ENCODE measurements at places on chromosomes 3 and 15.

DNA sequence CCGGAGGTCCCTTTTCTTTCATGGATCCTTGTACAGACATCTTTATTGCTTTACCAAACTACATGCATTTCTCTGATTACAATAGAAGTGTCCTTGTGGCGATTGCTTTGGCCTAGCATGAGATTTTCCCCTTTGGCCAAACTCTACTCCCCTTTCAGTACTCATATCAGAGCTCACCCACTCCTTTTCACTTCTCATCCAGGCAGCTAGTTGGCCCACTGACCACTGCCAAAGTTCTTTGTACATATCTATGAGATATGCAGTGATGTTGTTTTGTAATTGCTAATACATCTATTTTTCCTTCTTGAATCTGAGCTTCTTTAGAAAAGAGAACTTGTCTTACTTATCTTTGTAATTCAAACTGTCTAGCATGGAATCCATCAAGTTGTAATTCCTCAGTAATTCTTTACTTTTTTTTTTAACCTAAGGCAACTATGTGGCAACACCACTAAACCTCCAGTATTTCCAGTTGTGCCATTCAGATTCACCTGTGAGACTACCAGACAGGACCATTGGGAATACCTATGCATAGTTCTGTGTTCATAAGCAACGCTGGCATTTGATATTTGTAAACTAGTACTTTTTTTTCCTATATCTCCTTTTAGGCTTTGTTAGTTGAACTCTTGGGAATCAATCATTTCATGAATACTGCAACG, 39.2 kb downstream of the AADACL2 start:
- DNase-seq, result no peak

GRCh38 chr3:58203541-58203940, 7.2 kb downstream of the DNASE1L3 start:
- no peak for DNase-seq

DNA sequence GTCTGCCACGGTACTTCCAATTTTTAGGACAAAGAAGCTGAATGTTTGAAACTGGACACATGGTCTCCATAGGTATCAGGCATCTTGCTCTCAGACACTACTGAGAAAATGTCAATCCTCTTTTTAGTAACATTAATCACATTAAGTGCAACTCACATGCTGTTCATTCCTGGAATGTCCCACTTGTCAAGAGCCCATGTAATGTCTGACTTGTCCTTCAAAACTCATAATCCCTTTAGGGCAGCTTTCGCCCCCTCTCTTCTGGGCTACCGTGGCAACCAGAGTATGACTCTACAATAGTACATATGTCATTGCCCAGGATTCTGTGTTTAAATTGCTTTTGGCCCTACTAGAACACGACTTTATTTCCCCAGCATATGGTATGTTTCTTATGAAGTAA, 12.3 kb downstream of the NUDT16 start:
- DNase-seq, result peak; percentile 31

- DNase-seq, result no peak
These were observed 90.2 kb downstream of the CHSY1 start for GRCh38 chr15:101161656-101162055.

GRCh38 chr3:112560721-112561483, 860 bp downstream of the ATG3 start:
- DNase-seq, result peak; percentile 93

DNA sequence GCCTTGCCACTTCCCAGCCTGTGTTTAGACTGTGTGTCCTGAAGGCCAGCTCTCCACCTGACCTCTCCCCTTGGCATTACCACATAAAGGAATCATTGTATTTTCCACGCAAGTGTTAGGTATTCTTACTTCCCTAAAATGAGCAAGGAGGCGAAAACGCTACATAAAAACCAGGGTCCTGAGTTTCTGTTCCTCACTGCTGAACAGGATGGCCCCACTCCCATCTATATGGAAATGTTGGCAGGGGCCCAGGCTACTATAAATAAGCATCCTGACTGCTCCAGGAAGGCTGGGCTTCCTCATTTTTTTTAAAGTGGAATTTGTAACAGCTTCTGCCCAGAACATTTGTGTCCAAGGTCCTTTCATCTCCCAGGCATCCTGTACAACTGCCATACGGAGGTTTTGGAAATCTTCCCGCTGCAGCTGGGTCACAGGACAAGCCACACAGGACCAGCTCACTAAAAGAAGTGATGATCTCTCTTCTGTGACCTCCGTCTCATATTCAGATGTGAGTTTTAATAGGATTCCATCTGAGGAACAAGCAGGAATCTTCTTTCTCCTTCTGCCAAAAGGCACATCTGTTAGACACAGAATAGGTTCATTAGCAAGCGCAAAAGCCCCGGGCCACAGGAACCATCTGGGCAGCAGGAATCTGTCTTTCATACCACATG, 56.4 kb upstream of the LIMD1 start:
- no peak for DNase-seq

GRCh38 chr3:141788149-141788548, 24.9 kb downstream of the GRK7 start:
- no peak for DNase-seq

DNA sequence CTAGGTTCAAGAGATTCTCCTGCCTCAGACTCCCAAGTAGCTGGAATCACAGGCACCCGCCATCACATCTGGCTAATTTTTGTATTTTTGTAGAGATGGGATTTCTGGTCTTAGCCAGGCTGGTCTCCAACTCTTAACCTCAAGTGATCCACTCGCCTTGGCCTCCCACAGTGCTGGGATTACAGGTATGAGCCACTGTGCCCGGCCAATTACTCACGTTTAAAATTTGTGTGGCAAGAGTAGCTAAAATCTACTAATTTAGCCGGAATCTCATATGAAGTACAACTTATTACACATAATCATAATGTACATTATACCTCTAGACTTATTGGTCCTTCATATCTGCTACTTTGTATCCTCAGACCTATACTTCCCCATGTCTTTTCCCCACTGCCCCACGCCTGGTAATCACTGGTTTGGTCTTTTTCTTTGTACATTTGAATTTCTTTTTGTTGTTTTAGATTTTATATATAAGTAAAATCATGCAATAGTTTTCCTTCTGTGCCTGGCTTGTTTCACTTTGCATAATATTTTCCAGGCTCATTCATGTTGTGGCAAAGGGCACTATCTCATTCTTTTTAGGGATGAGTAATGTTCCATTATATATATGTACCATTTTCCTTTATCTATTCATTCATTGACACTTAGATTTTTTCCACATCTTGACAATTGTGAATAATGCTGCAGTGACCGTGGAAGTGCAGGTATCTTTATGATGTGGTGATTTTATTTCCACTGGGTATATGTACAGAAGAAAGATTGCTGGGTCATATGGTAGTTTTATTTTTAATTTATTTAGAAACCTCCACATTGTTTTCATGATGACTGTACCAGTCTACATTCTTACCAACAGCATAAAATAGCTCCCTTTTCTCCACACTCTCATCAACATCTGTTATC, 605.0 kb upstream of the CBLB start:
- no peak for DNase-seq

DNA sequence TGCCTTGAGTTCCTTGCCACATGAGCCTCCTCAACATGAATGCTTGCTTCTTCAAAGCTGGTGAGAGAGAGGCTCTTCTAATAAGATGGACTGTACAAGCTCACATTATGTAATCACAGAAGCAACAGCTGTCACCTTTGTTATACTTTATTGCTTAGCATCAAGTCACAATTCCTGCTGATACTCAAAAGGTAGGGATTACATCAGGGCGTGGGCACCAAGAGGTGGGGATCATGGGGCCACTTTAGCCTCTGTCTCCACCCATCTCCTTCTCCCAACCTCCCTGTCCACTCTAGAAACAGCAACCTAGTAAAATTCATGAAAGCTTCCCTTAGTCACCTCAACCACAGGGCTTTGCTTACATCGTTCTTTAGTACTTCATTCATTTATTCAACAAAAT, 95.9 kb downstream of the FAM43A start:
- no peak for DNase-seq

DNA sequence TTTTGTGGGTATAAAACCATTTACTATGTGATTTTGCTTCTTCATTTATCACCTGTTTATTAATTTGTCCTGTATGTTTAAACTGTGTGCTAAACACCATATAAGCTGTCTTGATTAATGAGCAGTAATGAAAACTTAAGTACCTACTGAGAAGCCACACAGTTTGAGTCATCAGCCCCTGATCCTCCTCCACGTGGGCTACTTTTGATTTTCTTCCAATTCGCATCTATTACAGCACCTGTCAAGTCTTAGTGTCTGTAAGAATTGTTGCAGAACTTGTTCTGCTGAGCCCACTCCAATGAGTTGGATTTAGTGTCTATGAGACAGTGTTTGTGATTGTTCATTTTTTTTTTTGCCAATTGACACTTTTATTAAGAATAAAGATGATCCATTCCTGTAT, 16.8 kb downstream of the EPHA6 start:
- DNase-seq, result no peak

- DNase-seq, result no peak
These were observed 10.7 kb upstream of the SLC15A2 start for GRCh38 chr3:121883507-121883906.

GRCh38 chr3:69091389-69092029, 6.8 kb downstream of the ARL6IP5 start:
- DNase-seq, result no peak

GRCh38 chr15:39575180-39575579, 5.7 kb upstream of the THBS1 start:
- DNase-seq, result no peak

- DNase-seq, result no peak
These were observed 3.1 kb downstream of the CIAO2A start for GRCh38 chr15:64090527-64090926.

- peak; percentile 7 for DNase-seq
These were observed 4.2 kb downstream of the VPS39 start for GRCh38 chr15:42203891-42204290.

GRCh38 chr3:42582474-42583070, 805 bp upstream of the SEC22C start:
- no peak for DNase-seq

GRCh38 chr3:108441071-108441507, 69.3 kb downstream of the MYH15 start:
- no peak for DNase-seq

DNA sequence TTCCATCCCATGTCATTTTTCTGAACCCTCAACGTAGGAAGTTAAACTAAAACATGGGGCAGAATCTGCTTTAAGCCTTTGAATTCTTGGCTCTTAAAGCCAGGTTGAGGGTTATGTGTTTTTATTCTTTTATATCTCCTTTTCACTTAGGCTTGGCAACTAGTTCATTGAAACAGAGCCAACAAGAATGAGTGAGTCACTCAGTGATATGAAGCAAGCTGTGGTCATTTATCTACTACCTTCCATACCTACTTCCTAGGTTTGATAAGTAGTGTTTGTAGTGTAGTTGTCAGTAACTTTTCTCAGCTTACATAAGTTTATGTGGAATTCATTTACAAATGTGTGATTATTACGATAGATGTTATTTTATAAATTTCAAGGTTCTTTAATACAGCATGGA, 67.4 kb downstream of the SNRPN start:
- DNase-seq, result peak; percentile 50

GRCh38 chr3:176896165-176896564, 301.1 kb downstream of the TBL1XR1 start:
- DNase-seq, result no peak

GRCh38 chr3:132660811-132661070, 612 bp downstream of the UBA5 start:
- DNase-seq, result no peak

GRCh38 chr3:122691195-122691594, 10.6 kb downstream of the PARP14 start:
- DNase-seq, result peak; percentile 83

- no peak for DNase-seq
These were observed 528.4 kb upstream of the RGMA start for GRCh38 chr15:93617443-93617842.

- no peak for DNase-seq
These were observed 66.1 kb downstream of the FILIP1L start for GRCh38 chr3:100048248-100048647.

- DNase-seq, result peak; percentile 82
These were observed 41.3 kb downstream of the CHDH start for GRCh38 chr3:53804697-53805462.

- no peak for DNase-seq
These were observed 223.0 kb upstream of the LYSMD4 start for GRCh38 chr15:99956022-99956775.

DNA sequence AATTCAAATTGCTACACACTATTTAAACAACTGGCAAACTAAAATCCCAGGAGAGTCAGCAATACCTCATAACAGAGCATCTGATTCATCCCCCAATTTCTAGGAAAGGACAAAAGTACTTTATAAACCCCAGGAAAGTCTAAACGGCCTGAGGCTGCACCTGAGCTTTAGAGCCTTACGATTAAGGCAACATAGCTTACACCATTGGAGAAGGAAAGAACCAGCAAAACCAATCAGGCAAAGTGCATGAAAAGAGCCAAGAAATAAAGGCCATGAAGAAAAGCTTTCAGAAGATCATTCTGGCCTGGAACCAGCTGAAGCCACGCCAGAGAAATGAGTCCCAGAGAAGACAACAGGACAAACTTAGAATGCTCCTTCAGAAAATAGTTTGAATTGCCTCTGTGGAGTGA, 48.1 kb downstream of the PTPN9 start:
- peak; percentile 53 for DNase-seq

Data from astrocyte of the hippocampus (primary cell).